ENCODE measurements at places on chromosomes 6 and 20.

DNA sequence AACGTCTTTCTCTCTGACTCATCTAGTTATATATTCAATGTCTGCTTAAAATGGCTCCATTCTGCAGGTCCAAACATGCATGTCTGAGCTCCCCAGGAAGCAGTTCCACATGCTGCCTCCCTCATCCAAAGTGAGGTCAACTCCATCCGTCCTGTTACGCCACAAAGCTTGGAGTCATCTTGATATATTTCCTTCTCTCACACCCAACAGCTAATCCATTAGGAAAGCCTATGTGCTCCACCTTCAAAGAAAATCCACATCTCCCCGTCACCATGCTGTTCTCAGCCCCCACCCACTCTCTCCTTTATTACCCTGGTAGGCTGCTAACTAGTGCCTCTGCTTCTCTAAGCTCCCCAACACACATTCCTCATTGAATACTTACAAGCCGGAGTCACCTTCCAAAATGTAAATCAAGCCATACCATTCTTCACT is 130.2 kb upstream of the SYNDIG1 start:
- no peak for DNase-seq

GRCh38 chr6:45727228-45727627 is 288.4 kb downstream of the CLIC5 start:
- DNase-seq = no peak

DNA sequence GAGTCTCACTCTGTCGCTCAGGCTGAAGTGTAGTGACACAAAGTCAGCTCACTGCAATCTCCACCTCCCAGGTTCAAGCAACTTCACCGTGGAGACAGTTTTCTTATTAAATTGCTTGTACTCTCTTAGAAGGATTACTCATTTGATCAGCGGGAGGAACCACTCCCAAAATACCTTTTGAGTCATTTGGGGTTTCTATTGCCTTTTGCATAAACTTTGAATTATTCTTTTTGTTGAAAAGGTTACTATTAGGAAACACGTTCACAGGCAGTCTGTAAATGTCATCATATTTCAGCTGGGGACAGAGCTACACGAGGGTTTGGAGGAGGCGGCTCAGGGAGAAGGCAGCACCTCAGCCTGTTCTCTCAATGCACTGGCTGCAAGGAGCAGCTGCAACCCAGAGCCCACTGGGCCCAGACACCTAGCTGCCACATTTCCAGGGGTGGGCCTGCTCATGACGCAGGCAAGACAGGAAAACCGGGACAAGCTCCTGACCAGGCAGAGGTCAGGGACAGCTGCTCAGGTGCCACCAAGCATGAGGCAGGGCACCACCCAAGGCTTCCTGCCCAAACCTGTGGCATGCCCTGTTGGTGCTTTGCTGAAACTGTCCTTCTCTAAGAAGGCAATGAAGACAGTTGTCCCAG is 205.9 kb downstream of the BMP7 start:
- no peak for DNase-seq

DNA sequence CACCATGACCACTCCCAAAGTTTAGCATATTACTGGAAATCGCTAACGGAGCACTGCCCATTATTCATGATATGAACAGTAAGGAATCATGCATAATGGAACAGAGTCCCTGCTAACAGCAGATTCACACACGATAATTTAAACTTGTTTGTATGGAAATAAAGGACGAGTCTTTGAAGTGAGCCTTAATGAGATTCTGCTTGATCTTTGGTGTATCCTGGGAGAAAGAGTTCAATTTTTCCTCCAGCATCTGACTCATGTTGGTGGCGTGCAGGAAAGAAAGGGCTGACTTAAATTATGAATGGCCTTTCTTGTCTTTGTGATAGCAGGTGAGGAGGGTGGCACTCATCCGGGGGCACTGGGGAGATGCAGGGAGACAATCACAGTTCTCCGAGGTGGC is 194.6 kb downstream of the ZNF217 start:
- no peak for DNase-seq

GRCh38 chr20:36179170-36179945 is 24.8 kb downstream of the EPB41L1 start:
- no peak for DNase-seq

- DNase-seq = no peak
Observed at GRCh38 chr6:99338188-99338587, 11.3 kb downstream of the FAXC start.

GRCh38 chr6:143139239-143139784 is 78.6 kb downstream of the AIG1 start:
- DNase-seq = peak; percentile 12

DNA sequence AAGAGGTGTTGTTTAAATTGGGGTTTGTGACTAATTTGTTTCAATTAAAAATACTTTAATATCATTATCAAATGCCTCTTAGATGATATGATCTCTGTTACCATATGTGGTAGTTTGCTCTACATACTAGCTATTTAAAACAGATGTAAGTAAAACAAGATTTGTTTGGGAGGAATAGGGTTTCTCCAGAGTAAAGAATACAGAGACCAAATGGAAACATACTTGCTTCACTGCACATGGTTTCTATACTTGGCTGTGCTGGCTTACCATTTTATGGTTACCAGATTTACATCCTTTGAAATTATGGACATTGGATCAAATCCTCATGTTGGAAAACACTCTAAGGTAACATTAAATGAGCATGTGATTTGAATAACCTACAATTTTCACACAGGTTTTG is 588.3 kb downstream of the CD109 start:
- DNase-seq = no peak

DNA sequence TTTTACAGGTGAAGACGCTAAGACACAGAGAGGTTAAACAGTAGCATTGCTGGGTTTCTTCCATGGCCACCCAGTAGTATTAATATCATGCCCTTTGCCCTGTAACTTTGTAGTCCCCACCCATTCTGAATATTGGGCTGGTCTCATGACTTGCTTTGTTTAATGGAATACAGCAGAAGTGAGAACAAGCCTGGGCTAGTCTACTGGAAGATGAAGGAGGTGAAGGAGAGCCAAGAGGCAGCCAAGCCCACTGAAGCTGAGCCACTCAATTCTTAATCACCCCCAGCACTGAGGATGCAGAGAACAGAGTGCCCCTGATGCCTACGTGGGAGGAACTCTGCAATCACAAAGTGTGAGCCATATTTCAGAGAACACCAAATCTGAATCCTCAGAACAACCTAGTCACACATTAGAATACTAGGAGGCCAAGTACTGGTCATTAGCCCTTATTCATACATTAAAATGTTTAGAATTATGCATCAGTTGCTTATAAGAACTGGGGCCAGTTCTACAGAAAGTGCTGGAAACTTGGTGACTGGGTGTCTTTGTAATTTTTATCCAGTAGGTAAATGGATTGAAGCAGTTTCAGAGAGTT is 270.1 kb upstream of the PRND start:
- no peak for DNase-seq

DNA sequence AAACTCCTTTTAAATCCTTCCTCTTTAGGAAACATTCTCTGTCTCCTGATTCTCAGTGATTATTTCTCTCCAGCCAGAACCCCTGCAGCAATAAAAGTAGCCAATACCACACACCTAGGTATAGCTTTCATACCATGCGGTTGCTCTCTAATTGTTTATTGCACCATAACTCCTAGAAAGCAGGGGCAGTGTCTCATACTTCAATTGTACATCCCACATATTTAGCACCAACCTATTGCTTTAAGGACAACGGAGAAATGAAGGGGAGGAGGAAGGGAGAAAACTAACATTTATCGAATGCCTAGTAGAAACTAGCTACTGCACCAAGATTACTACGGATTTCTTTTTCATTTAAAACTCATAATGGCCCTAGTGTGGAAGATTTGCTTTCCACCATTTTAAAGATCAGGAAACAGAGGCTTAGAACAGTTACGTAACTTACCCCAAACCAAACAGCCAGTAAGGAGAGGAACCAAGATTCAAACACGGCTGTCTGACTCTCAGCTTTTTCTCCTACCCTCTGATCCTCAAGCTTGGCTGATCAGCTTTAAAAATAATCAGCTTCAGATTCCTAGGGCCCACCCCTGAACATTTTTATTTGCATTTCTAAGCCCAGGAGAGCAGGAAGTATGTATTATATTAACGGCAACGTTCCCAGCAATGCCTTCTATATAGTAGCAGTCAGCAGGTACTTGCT is 43.4 kb upstream of the ATXN1 start:
- DNase-seq = no peak

GRCh38 chr6:108799354-108799717 is 48.9 kb upstream of the ARMC2 start:
- DNase-seq = no peak

- DNase-seq = peak; percentile 51
Observed at GRCh38 chr6:32192608-32193039, at the start of gene GPSM3. TSS of gene GPSM3 (minus strand) at chr6:32192643. CDS start at chr6:32192513, 130 bp downstream.

DNA sequence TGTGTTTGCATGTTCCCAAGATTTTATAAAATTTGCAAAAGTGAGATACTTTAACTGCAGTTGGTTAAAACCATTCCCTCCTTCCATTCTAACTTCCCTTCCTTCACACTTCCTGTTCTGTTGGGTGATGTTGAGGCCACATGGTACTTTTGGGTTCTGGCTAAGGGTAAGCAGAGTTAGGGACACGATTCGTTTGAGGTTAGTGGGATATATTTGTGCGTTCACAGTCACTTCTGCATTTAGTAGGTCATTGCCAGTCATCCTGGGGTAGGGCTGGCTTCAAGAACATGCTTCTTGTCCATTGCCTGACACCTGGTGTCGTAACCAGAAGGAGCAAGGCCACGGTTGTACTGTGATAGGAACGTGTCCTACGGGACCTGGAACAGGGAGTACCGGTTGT is 340.1 kb downstream of the ZFAND3 start:
- DNase-seq = no peak

DNA sequence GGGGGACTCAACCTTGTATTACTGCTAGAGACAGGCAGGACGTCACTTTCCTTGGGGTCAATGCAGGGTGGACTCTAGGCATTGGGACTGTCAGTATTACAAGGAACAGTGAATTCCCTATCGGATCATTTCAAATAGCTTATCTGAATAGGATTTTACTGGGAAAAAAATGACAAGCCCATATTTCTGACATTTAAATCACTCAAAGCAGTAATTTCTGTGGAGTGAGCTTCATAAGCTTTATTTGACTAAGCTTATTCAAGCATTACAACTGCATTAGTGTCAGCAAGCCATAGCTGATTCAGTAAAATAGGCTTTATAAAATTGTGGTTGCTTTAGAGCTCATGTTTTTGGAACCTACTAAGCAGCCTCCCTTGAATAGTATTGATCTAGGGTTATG is 44.3 kb downstream of the TRDN start:
- DNase-seq = no peak

- no peak for DNase-seq
Observed at GRCh38 chr6:136887953-136888352, 34.1 kb upstream of the SLC35D3 start.

DNA sequence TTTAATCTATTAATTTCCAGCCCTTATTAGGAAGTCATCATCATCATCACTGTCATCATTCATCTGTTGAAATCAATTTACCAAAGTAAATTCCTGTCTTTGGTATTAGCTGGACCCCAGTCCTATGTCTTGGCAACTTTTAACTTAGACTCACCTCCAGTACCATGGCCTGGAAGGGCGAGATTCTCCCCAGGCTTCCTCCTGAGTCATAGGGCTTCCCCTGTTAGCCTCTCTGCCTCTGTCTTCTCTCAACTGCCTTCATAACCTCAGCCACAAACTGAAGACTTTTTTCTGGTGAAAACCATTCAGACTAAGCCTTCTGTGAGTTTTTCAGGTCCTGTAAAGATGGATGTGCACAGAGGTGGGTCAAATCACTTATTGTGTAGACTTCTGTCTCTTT is 95.0 kb downstream of the NKAIN2 start:
- no peak for DNase-seq

GRCh38 chr20:2871111-2871465 is 2.2 kb upstream of the PTPRA start:
- DNase-seq = no peak

GRCh38 chr6:14476793-14477531 is 359.4 kb downstream of the CD83 start:
- no peak for DNase-seq

DNA sequence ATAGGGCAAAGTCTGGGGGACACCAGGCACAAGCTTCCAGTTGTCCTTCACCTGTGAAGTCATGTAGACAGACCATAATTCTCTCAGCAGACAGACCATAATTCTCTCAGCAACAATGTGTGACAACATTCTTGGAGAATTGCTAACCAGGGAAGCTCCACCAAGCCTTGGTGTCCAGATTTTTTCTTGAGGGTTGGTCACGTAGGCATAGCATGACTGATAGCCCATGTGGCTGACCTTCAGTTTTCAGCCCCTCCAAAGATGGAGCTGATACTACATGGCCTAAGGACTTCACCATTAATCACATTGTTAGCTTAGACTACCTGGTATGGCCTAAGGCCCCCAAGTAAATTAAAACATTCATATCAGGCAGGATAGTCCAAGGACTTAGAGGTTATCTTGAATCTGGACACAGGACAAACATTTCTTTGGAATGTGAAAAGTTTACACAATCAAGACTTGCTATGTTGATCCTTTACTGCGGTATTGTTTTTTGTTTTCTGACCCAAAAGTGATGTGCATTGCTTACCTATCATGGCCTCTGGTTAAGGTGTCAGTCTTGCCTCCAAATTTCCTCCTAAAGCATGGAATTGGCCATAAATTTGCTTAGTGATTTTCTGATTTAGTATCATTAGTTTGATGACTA is 76.9 kb downstream of the CEP57L1 start:
- no peak for DNase-seq

- DNase-seq = no peak
Observed at GRCh38 chr20:59667131-59667530, 62.8 kb downstream of the PHACTR3 start.

DNA sequence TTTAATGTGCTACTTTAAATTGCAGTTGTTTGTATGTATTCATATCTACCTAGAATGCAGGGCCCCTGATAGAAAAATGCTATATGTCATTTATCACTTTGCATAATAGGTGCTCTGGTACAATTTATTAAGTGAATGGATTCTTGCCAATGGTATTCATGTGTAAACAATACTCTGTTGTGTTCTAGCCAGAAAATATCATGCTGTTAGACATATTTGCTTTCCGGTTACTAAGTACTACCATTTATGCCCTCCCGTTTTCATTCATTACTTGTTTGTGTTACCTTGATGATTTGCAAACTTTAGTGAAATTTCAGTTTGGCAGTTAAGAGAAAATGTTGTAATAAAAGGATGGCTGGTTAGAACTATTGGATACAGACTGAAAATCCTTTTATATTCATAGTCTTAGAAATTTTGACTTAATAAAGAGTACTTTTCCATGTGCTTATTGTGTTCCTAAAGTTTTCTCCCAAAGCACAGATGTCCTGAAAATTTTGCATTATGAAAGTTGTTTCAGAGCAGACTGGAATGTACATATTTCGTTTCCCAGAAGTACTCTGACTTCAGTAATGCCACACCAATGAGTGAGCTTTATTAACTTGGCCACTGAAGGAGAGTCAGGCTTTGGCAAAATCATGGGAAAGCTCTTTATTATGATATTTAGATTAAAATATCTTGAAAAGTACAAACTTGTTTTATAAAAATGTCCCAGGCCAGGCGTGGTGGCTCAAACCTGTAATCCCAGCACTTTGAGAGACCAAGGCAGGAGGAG is 31.5 kb downstream of the RPF2 start:
- no peak for DNase-seq

- DNase-seq = no peak
Observed at GRCh38 chr6:156254240-156254639, 522.9 kb upstream of the ARID1B start.

Data from stimulated activated CD4-positive, alpha-beta T cell treated with anti-CD3 and anti-CD28 coated beads, Interleukin-1b, Interleukin-23, amount 100 ng/mL, for 48 hours (primary cell).